ENCODE measurements at places on chromosomes 5 and 9.

- no peak for DNase-seq
These were observed 23.5 kb upstream of the ASS1 start for GRCh38 chr9:130421154-130421801.

DNA sequence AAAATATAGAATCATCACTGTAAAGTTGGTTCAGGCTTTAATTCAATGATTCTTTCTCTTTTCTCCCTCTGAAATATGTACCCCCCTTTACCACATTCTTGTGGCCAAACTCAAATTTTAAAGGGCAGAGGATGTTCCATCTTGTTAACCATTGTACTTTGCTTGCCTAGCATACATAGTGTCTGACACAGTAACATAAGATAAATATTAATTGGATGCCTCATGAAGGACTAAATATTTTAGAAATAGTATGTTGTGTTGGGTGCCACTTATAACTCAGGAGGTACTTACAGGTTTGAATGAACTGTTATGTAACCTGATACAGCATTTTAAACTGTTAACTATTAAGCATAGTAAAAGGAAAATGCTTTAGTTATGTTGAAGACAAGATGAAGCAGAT is 71.5 kb downstream of the NIPBL start:
- DNase-seq = no peak

DNA sequence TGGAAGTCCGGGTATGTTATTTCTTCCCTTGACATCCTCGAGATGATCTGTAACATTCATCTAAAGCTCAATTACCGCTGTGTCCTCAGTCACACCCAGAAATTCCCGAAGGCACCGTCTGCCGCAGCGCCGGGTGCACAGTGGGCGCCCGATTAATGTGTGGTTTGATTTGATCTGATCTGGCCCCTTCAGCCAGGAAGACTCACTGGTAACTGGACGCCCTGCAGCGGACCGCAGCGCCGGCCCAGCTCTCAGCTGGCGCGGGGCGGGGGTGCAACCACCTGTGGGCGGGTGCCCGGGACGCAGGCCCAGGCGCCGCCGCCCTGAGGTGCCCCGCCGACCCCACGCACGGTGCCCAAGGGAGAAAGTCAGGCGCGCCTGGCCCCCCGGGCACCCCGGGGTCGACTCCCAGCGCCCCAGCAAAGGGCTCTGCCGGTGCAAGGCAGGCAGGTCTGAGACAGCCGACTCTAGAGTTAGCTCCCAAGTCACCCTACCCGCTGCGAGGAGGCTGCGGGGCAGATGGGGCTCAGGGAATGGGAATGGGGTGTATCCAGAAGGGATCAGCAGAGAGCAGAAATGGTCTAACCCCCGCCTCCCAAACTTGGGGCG is 1.7 kb downstream of the EPB41L4B start:
- no peak for DNase-seq

DNA sequence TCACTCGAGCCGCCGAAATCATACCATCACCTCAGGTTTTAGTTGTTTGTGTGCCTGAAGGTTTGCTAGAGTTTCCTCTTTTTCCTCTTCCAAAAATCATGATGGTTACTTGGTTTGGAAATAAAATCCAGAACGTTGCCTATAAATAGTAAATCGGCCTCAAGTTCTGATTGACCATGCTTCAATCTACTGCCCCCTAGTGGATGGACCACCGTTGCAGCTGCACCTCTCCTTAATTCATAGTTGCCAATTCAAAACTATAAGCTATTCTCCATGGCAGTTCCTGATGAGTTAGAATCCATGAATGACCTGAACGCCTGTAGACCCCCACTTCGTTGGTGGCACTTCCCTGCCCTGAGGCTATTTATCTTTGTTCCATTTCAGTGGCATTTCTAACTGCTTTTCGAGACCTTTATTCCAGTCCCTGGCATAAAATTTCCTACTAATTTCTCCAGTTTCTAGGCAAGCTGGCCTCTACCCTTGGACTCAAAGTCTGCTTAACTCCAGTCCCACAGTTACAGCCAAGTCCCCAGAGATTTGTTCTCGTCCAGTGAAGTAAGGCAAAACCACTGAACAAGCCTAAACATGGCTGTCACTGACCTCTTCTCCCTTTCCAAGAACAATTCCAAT is 422.6 kb downstream of the EFNA5 start:
- peak; percentile 28 for DNase-seq

DNA sequence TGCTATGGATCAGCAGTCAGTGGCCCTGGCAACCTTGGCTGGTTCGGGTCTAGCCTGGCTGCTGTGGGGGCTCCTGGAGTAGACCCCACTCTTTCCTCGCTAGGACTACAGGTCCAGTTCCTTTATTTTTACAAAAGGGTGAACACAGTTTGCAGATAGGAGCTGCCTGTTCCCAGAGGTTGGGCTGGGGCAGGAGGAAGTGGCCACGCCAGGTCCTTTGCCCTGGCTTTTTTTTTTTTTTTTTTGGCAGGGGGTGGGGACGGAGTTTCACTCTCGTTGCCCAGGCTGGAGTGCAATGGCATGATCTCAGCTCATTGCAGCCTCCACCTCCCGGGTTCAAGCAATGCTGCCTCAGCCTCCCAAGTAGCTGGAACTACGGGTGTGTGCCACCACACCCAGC is 7.9 kb downstream of the SLC2A6 start:
- DNase-seq = no peak

DNA sequence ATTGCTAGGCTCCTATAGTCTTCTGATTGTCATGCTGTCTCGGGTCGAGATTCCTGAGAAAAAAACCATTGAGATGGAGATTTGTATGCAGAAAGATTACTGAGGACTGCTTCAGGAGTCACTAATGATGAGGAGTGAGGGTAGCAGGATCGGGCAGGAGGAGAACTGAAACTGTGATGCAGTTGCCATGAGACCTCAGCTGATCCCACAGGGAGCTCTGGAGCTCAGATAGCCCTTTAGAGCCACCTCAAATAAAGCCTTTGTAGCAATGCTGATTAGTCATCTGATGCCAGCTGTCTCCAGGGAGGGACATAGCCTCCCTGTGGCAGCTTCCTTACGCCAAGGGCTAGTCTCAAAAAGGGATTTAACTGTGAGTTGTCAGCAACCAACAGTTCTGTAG is 256.9 kb downstream of the DMAC1 start:
- DNase-seq = no peak

Measured in NCI-H187 treated with DMSO at 0.1 percent for 48 hours (cell line).